ENCODE measurements at places on chromosomes 3 and 15.

GRCh38 chr3:68866157-68866556 is 66.2 kb downstream of the TAFA4 start:
- DNase-seq: no peak

GRCh38 chr3:177451864-177452830 is 254.9 kb upstream of the TBL1XR1 start:
- DNase-seq: no peak

DNA sequence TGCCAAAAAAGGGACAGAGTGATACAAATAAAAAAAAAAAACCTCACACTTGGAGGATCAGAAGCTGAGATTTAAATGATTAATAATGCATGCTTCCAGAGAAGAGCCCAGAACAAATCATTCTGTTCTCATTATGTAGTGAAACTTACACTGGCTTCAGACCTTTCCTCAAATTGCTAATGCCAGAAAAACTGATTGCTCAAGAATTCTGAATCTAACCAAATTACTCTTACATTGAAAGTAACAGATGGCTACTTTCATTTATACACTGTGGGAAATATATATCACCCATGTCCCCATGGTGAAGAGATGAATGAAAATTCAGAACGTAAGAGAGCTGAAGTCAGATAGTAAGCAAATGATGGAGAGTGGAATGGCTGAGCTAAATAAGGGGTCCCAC is 85.9 kb upstream of the NSMCE3 start:
- DNase-seq: no peak

DNA sequence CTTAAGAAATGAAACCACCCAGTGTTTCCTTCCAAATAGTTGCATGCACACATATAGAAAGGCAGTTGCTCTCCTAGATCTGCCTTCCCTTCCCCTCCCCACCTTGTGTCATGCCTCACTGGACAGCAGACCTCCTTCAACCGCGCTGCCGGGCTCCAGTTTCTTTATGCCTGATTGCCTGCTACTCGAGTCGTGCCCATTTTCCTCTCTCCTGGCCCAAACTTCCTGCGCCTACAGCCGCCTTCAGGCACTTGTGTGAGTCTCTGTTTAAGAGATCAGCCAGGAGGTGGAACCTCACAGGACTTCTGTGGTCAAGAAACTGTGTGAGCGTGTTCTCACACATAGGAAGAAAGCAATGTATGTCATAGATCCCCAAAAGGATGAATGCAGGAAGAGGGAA is 8.8 kb upstream of the FAM107A start:
- no peak for DNase-seq

DNA sequence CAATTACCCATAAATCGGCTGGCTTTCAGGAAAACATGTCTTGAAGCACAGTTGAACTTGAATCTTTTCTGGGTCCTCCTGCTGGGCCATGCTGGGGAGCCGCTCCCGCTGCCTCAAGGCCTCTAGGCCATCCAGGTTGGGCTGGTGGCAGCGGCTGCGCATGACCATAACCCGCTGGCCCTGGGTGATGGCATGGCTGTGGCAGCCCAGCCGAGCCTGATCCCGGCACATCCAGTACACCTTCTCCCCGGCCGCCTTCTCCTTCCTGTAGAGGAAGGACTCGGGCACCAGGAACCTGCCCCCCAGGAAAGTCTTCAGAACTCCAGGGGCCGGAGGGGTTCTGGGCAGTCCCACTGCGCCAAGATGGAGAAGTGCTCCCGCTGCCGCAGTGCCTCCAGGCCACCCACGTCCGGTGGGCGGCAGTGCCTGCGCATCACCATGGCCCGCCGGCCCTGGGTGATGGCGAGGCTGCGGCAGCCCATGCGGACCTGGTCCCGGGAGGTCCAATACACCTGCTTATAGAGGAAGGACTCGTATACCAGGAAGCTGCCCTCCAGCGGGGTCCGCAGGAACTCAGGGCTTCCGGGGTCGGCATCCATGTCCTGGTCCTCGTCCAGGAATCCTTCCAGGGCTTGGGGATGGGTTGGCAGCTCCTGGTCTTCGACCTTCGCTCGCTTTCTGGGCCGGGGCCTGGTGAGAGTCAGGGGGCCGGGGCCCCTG is 84.3 kb upstream of the FXR1 start:
- DNase-seq: no peak

DNA sequence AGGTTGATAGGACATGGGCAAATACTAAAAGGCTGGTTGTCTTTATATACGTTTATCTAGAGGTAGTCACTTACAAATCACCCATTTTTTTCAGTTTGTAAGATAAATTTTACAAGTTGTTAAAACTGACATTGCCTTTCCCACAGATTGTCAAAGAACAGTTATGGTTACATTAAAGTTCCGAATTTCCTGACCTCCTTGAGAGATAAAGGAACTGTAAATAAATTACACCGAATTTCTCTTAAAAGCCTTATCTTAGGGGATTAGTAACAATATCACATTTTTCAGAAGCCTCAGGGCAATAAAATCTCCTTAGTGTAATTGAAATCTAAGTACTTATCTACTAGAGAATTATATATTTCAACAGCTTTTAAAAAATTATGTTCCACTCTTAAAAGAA is 49.5 kb downstream of the ZPLD1 start:
- DNase-seq: no peak

DNA sequence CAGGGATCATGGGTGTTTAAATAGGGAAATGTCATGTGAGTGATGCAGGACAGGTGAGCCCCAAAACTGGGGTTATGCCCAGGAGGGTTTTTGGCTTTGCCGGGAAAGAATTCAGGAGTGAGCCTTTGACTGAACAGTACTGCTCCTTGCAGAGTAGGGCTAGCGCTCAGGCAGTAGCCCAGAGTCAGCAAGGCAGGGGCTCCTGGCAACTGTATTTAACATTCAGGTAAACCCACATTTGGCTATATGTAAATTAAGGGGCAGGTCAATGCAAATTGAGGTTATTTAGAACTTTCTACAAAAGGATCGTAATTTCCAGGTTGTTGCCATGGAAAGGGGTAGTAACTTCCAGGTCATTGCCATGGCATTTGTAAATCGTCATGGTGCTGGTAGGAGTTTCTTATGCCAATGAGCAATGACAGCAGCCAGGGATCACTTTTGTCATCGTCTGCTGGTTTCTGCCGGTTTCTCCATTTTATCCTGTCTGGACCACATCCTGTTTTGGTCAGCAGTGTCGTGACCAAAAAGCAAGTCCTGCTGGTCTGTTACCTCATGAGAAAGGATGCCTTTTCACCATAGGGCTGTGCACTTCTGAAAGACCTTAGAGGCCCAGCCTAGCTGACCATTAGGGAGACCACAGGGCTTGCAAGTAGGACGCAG is 24.3 kb downstream of the MTHFS start:
- DNase-seq: no peak

DNA sequence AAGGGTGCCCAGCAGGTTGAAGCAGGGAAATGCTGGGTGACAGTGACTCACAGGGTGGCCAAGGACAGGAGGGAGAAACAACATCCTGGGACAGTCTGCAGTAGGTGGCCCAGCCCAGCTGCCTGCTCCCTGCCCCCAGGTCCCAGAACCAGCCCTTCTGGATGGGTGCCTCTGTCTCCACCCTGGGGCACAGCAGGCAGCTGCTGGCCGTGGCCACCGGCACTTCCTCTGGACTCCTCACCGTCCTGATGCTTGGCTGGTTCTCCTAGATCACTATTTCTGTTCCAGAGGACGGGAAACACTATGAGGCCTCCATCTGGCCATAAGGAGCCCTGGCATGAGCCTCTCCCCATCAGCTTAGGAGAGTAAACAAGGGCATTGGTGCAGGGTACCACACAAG is 258.9 kb downstream of the XXYLT1 start:
- DNase-seq: no peak

- DNase-seq: no peak
These were observed 1.5 kb downstream of the CIB1 start for GRCh38 chr15:90232196-90232595.

DNA sequence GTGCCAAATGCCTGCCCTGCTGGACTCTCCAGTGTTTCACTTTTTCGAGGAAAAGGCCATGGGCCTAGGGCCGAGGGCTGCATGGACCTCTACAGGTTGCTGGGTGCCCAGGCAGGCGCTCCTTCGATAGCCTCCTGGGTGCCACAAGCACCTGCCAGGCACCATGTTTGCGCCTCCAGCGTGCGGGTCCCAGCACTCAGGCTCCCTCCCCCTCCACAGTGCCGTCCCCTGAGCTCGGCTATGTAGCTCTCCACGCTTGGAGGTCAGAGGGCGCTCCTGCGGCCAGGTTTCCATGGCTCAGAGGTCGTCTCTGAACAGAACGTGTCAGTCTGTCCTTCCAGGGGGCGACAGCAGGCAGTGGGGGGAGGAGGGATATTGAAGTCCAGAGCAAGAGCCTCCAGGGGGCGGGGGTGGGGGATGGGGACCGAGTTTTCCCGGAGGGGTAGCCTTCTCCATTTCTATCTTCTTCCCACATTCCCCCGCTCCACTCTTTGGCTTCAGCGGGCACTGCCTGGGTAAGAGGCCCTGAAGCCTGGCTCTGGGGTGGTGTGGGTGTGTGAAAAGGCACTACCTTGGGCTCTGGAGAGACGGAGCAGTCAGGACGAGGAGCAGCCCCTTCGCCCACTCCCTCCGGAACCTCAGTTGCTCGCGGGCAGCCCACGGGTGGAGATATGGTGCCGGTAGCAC is 3.6 kb downstream of the ONECUT1 start:
- DNase-seq: no peak

GRCh38 chr15:80864666-80865065 is 85.5 kb downstream of the CEMIP start:
- DNase-seq: no peak

- DNase-seq: no peak
These were observed 74.3 kb downstream of the MLH1 start for GRCh38 chr3:37067577-37067976.

- DNase-seq: no peak
These were observed 79.1 kb upstream of the TUSC7 start for GRCh38 chr3:116630494-116630893.

DNA sequence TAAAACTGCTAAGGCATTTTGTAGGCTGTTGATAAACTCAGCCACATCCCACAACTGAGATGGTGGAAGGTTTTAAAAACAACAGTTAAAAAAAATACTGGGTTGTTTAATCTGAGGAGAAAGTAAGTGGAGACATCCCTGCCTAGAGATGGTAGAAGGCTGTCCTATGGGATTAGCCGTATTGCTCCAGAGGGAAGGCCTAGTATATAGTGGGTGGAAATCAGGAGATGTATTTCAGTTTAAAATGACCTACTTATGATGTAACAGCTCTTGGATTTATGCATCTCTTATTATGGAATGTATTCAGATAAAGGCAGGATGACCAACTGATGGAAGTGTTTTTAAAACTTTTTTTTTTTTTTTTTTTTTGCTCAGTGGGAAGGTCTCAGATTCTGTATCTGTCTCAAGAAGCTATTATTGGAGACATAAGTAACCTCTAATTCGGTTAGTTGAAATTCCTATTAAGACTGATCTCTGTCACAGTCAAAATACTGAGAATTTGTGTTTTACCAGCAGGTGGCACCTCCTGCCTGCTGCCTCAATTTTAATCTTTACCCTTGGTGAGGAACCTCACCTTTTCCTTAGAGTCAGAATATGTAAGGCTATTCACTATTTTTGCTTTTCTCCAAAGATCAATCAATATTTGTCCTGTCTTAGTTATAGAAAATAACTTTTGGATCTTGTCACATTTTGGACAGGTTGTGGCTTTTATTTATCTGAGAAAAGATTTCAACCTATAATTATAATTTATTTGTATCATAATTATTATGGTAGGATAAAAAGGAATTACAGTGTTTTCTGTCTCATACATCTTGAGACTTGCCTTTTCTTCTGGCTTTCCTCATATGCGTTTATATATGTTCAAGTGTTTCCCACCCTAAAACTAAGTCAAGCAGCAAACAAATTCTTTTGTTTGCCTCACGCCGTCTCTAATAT is 63.0 kb downstream of the VPS8 start:
- peak; percentile 9 for DNase-seq

DNA sequence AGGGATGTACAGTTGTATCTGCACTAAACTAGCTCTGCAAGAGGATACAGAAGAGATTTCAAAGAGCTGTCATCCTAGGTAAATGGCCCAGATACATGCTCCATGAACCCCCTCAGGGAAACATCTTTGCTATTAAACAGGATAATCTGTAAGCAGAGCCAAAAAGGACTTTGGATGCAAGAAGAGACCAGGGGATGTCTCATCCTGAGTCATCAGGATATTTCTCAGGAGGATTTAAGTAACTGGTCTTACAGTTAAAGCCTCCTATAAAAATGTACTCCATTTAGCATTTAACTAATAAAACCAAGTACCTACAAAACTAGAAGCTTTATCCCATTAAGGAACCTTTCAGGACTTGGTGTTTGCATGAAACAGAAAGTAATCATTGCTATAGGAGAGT is 48.2 kb upstream of the PHLDB2 start:
- DNase-seq: no peak

GRCh38 chr3:62481962-62482361 is 108.6 kb upstream of the FEZF2 start:
- no peak for DNase-seq

- DNase-seq: no peak
These were observed 25.0 kb upstream of the SLC25A36 start for GRCh38 chr3:140916603-140917002.

GRCh38 chr3:122497425-122497824 is 17.3 kb downstream of the KPNA1 start:
- no peak for DNase-seq

GRCh38 chr3:123153125-123154019 is 48.4 kb upstream of the SEC22A start:
- no peak for DNase-seq

GRCh38 chr15:59841036-59841435 is 151.9 kb upstream of the BNIP2 start:
- no peak for DNase-seq

GRCh38 chr15:64651601-64652191 is 123.7 kb downstream of the RBPMS2 start:
- DNase-seq: no peak

- DNase-seq: no peak
These were observed 25.4 kb downstream of the PPP2R3A start for GRCh38 chr3:135990903-135991302.

DNA sequence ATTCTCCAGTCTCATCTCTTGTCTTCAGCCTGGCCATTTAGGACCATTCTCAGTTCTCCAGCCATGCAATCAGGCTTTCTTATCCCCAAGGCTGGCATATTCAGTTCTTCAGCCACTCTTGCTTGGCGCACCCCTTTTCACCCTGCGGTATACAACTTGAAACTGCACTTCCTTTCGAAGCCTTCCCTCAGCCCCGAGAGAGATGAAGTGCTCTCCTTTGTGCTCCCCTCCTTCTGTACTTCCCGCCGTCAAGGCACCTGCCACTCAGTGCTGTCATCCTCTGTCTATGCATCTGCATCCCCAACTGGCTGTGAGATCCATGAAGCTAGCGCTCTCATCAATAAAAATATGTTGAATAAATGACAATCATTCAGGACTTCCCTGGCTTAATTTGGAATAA is 45.7 kb downstream of the MORC1 start:
- DNase-seq: no peak

All from midbrain (tissue), 1 donor.